Cerebellar nuclear complex (tissue), 1 donor: ENCODE measurements at places on chromosomes 2 and 18.

DNA sequence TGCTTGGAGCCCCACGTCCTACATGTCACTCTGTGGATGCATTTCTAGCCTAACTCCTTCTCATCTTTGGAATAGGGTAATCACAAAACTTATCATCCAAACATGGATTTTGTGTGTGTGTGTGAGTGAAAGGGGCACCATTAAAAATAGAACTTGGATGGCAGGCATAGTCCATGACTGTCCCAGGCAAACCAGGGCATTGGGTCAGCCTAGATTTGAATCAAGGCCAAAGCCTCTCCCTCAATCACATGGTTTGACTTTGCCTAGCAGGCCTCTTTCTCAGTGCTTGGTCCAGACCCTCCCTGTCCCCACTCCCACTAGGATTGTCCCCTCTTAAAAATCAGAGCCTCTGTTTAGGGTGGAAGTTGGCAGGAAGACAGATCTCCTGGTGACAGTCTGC lies 67.4 kb upstream of the BCL2L11 start:
- no peak for DNase-seq

GRCh38 chr2:28327581-28327955 lies 65.1 kb upstream of the FOSL2 start:
- no peak for DNase-seq

- no peak for DNase-seq
Observed at GRCh38 chr2:11764359-11764758, 17.9 kb downstream of the LPIN1 start.

DNA sequence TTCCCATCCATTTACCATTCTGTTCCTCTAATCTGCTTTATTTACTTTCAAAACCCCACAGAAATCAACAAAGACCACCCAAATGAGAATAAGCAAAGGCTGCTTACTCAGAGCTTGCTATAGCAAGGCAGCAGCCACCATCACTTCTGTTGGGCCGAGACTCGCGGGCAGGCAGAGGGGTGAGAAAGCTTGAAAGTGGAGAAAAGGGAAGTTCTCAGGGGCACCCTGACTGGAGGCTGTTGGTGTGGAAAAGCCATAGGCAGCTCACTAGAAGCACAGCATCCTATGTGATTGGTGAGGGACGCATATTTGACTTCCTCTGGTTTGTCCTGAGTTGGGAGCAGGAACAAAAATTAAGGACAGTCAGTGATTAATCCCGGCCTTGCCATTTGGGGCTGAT lies 269.7 kb upstream of the THSD7B start:
- no peak for DNase-seq

DNA sequence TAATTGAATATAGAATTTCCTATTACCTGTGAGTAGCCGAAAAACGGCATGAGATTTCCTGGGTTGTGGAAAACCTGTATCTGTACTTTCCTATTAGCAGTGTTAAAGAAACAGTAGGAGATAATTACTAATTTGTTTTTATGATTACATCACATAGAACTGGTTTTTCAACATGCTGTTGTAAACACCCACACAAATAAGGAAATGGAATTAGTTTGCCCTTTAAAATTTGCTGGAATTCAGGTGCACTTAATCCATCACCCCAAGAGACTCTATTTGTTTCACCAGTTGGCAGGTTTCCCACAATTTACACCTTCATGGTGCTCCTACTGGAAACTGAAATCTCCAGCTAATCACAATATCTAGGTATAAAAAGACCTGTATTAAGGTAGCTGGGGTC lies 274.1 kb upstream of the SLC8A1 start:
- DNase-seq = no peak

DNA sequence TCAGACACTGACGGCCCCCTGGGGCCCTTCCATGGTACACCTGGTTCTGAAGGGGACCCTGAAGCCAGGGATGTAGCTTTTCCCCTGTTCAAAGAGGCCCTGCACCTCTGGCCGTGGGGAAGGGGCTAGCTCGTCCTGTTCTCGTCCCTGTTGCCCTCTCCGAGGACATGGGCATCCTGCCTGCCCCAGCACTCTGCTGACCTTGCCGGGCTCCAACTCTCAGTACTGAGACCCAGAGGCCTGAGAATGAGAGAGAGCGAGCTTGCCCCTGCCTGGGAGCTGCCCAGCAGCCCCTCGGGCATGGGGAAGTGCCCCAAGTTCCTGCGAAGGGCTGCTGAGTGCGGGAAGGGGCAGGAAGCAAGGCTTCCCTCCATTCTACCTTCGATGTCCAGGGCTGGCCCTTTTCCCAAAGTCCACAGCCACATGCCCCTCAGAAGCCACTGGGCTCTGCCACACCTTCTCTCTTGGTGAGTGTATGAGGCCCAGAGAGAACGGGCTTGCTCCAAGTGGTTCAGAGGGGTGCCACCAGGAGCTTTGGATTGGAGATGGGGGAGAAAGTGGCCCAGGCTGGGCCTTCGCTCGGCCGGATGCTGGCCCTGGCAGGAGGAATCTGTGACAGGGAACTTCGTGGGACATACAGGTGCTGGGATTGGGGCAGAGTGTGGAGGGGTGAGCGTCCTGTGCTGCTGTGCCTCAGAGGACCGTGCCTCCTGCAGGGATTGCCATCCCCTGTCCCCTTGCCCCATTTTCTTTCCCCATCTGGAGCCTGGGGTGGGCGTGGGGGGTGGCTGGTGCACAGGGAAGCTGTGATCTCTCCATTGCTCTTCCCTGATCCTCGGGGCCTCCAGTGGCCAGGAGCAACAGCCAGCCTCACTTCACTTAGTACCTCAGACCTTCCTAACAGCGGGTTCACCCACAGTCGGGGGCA lies 50.8 kb downstream of the KCNIP3 start:
- DNase-seq = no peak

DNA sequence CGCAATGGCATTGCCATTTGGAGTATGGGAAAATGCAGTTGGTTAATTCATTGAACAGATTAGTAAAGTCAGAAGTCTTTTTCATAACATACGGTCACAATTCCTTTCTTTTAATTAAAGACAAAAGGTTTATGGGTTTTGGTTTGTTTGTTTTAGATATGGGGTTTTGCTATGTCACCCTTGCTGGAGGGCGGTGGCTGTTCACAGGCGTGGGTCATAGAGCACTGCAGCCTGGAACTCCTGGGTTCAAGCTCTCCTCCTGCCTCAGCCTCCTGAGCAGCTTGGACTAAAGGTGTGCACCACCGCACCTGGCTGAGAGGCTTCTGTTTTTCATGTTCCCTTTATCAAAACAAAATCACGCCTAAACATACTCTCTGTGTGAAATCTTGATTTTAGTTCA lies 18.7 kb upstream of the ELAC1 start:
- no peak for DNase-seq

- no peak for DNase-seq
Observed at GRCh38 chr2:192887337-192887736, 692.6 kb upstream of the TMEFF2 start.

DNA sequence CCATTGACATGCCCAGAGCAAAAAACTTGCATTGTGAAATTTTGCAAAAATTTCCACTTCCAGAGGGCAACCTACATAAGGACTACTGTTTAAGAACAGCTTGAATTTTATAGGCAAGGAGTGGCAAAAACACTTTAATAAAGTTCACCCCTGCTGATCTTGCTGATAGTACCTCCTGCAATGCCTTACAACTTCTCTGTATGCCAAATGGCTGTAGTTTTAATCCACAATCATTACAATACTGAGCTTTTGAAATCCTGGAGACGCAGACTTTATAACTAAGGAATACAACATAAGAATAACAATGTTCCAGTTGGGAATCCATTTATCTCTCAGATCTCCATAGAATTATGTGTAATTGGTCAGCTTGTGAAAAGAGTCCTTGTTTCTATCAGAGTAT lies 247.5 kb downstream of the KCNJ3 start:
- DNase-seq = no peak

- no peak for DNase-seq
Observed at GRCh38 chr2:57677296-57677695, 369.3 kb upstream of the VRK2 start.

- DNase-seq = no peak
Observed at GRCh38 chr2:227780981-227781615, 32.5 kb upstream of the CCL20 start.

DNA sequence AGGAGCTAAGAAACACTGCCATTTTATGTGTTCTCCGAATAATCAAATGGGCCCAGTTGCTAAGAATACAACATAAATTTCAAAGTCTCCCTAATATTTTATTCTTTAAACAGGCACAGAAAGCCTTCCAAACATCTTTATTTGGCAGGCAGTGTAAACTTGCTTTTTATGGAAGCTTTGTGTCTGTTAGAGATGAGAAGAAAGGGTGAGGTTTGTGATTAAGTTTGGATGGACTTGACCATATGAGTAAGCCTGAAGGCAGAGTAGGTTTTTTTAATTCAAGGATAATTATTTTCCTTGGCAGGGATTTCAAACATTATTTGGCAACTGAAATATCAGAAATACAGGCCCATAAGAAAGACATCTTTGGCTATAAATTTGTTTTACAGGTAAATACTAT lies 62.9 kb downstream of the COX7A2L start:
- no peak for DNase-seq

GRCh38 chr2:172944794-172945509 lies 130.7 kb upstream of the MAP3K20 start:
- no peak for DNase-seq

DNA sequence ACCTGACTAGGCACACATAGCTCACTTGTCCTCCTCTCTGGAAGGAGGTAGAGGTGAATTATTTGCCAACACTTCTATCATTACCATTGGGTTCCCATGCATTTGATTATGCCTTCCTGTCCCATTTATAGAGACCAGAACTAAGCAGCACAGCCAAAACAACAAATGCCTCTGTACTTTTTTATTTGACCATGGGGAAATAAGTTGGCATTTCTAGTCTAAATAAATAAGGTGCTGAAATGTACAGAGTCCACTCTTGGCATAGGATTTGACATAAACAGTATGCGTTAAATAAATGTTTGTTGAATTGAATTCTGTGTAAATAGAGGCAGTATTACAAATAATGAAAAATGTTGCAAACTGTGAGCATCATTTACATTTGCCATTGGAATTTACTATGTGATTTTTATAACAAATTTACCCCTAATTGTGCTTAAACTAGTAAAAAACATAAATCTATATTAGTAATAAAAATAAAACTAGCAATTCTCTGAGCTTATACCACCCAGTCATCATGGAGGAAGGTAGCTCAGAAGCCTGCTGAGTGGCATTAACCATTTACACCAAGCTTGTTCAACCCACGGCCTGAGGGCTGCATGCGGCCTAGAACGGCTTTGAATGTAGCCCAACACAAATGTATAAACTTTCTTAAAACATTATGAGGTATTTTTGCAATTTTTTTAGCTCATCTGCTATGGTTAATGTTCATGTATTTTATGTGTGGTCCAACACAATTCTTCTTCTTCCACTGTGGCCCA lies 367.8 kb downstream of the FIGN start:
- DNase-seq = no peak

DNA sequence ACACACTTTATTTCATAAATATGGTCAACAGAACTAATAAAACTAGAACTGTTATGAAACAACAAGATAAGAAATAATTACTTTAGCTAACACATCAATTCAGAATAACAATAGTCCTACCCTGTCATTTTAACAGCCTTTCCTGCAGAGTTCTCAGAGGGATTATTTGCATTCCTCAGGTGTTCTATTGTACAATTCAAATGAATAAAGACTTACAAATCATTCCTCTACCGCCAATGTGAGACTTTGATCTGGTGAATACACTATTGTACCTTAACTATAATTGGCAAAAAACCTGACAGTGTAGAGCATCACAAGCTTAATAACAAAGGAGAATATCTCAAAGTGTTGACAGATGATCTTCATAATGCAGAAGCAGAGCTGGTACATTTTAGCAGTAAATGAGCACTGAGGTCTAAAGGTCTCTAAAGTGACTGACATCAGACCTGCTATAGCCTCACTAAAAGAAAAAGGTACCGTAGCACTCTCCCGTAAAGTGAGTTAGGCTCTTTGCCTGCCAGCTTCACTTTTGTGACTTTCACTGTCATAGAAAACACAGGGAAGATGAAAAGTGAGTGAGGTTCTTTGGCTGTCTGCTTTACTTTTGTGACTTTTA lies 118.8 kb upstream of the SP3 start:
- no peak for DNase-seq

GRCh38 chr2:96404446-96405373 lies 69.1 kb downstream of the NCAPH start:
- no peak for DNase-seq

DNA sequence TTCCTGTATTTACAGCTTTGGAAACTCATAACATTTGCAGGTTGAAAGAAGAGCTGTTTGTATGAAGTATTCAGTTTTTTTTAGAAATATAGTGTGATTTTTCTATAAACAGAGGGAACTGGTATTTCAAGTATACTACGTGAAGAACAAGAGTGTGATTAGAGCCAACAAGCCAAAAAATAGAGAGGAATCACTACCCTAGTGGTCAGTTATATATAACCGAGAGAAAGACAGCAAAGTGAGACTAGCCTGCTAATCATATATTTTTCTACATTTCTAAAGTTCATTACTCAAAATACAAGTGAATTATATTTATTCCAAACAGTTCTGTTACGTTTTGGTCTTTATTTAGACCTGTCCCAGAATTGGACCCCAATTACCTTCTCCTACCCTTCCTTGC lies 444.8 kb upstream of the NRP2 start:
- DNase-seq = no peak

DNA sequence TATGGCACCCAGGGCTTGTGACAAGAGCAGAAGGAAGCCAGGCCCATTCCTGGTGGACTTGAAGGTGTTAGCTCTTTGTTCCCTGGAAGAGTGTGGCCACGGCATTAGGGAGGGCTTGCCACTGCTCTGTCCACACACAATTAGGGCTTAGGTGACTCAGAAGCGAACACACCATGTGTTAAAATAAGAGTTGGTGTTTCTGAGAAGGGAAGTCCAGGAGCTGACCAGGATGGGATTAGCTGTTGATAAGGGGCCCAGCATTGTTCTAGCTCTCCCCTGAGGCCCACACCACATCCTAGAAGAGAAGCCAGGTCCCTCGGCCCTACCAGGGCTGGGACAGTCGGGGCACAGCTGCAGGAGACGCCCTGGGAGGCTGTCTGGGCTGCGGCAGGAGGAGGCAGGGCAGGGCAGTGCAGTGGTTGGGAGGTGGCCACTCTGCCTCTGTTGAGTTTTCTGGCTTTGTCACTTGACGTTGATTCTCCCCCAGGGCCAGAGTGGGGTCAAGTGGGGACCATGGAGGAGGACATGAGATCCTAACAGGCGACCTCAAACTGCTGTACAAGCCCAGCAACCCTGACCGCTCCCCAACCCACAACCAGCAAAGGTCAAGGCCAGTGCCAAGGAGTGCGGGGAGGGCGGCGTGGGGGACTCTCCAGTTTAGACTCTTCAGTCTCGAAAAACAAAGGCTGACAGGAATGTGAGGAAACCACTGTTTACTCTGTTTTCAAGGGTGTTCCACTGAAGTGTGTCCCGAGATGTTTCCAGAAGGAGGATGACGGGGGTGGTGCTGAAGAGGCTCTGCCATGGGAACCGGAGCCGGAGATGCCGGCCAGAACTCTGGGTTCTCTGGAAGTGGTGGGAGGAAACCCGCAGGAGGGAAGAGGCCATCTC lies 16.8 kb downstream of the GNLY start:
- DNase-seq = no peak

- DNase-seq = no peak
Observed at GRCh38 chr2:6755456-6755855, 110.3 kb downstream of the CMPK2 start.

- DNase-seq = no peak
Observed at GRCh38 chr2:242031481-242032019, 162.0 kb downstream of the RTP5 start.
